AG20443 (cell line): ENCODE measurements at places on chromosomes 7 and 10.

GRCh38 chr7:25103773-25104172 lies 21.3 kb downstream of the CYCS start:
- no peak for DNase-seq

- DNase-seq: no peak
Measured at GRCh38 chr7:21103426-21104123, 316.9 kb upstream of the SP8 start.

GRCh38 chr7:37311355-37311754 lies 137.3 kb downstream of the ELMO1 start:
- DNase-seq: no peak

- no peak for DNase-seq
Measured at GRCh38 chr10:131435232-131435631, 123.7 kb upstream of the TCERG1L start.

- DNase-seq: peak; percentile 82
Measured at GRCh38 chr10:75469006-75469616, 37.7 kb downstream of the LRMDA start.

- peak; percentile 57 for DNase-seq
Measured at GRCh38 chr10:10293481-10293951, 724.2 kb upstream of the CELF2 start.

- DNase-seq: no peak
Measured at GRCh38 chr10:106942035-106942662, 222.4 kb downstream of the SORCS1 start.

DNA sequence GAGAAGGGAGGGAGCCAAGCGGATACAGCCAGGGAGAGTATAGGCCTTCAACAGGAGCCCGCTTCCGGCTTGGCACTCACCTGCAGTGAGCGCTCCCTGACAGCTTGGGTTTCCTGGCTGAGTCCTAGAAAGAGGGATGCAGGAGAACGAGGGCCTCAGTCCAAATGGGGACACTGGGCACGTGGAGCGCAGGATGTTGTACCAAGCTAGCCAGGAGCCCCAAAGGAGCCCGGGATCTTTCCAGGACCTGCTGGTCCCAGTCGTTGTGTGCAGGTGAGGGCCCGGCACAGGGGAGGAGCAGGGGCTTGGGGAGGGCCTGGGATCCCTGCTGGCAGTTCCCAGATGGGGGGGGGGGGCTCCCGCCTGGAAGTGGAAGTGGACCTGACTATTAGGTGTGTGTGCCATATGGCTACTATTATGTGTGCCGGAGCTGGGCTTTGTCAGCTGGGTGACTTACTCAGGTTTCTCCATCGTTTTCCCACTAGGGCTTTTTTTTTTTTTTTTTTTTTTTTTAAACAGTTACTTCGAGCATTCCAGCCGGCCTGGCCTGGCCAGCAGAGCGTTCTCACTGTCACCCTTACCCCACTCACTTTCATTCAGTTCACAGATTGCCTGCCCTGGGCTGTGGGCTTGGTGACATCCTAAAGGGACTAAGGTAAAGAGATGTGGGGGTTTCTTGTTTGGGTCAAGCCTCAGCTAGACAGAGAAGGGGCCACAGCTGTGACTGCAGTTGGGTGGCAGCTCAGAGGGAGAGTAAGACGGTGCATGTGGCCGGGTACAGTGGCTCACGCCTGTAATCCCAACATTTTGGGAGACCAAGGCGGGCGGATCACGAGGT lies 3.8 kb downstream of the AGAP3 start:
- peak; percentile 42 for DNase-seq

DNA sequence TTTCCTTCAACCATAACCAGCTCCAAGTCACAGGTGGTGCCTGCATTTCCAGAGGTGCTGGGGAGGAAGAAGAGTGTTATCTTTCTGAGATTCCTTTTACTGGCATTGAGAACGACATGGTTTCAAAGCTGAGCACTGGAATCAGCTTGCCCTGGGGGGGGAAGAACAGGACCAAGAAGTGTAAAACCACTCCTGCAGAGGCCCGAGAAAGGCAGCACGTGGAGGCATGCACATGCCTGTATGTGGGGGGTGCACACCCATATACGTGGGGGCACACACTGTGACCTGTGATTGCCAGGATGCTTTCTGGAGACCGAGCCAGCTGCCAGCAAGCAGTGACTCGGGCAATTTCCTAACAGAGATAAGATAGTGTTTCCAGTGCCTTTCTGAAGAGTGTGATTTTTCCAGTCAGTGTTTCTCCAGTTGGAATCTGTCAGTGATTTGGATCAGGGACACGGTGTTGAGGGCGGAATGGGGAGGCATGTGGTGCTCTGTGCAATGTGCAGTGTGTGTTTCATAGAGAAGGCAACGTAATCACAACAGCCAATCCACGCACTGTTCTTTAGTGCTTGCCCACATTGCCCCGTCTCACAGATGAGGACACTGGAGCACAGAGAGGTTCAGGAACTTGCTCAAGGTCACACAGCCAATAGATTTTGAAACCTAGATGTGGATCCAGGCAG lies 4.2 kb downstream of the LRRC27 start:
- no peak for DNase-seq

DNA sequence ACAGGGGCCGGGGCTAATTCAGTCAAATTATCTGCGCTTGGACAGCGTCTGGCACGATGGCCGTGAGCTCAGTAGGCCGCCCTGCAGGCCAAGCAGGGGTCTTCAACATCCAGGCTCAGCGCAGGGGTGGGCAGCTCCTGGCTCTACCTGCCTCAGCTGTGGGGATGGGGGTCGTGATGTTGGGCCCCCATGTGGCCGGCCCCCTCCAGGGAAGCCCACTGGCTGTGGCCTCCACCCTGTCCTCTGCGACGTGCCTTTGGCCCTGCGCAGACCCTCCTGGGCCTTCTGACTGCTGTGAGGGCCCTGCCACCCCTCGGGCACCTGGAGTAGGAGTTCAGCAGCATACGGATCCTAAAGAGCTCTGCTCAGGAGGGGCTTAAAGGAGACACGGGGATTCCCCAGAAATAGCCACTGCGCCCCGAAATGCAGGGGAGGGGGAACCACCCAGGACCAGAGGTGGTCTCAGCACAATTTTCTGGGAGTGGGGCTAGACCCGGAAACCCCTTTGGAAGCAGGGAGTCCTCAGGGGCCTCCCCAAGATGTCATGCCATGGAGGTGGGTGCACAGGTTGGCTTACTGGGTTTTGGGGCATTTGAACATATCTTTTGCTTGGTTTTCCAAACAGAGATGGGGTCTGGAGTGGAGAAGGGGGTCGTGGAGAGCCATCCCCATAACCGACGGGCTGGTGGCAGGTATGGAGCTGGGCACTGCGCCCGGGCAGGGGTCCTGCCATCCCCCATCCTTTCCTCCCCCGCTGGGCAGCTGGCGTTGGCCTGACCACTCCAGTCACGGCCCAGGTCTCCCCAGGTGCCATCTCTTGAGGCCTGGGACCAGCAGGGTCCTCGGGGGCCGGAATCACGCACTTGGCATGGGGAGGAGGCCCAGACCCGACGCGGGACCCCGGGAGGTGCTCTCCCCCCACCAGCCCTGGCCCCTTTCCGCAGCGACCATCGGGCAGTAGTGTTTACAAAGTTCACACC lies 4.0 kb upstream of the ADAP1 start:
- no peak for DNase-seq

- DNase-seq: no peak
Measured at GRCh38 chr10:29259498-29259897, 29.4 kb upstream of the LYZL1 start.

GRCh38 chr10:120610791-120611190 lies 153.8 kb downstream of the PLPP4 start:
- DNase-seq: no peak

DNA sequence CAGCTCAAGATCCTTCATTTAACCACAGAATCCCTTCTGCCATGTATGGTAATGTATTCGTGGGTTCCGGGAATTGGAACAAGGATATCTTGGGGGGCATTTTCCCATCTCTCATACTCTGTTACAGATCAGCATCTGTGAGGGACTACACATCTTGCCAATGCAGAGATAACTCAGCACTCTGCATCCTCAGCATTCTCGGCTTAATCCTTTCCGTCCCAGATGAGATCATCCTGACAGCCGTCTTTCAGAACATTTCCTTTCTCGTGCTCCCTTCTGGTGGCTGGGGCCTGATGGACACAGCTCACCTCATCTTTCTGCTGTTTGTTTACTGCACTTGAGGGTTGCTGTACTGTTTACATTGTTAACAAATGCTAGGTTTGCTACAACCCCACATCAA lies 25.3 kb downstream of the FKBP6 start:
- no peak for DNase-seq

DNA sequence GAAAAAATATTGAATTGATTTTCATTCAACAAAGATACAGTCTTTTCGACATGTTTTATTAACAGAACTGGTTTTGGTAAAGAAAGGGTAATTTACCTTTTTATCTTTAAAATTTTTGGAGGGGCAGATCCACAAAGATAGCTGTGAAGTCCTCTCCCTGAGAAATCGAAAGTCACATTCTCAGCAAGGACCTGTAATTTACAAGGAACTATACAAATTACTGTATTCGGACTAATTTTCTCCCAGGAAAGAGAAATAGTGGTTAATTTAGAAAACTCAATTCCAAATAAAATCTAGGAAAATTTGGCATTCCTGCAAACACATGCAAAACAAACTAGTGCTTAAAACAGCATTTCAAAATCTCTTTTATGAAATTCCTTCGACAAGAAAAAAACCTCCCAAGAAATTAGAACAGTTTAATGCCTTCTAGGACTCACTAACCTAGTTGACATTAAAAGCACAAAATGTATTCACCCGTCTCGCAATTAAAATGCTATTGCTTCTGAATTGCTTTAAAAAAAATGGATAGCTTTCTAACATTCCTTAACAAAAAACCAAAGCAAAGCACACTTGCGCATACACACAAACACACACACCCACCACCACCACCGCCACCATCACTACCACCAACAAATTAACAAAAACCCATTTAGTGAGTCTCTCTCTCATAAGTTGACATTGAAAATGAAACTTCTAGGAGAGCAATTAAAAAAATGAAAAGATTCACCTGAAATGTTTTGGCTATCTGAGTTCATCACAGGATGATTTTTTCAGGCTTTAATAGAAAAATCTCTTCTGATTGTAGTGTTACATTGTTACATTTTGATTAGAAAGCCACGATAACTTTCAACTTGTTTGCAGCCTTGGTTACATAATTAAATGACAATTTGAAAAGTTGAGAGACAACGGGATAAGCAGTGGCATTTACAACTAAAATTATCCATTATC lies 4.0 kb upstream of the NKX2-3 start:
- no peak for DNase-seq
